Effector CD8-positive, alpha-beta T cell (primary cell): ENCODE measurements at places on chromosomes 7 and 10.

DNA sequence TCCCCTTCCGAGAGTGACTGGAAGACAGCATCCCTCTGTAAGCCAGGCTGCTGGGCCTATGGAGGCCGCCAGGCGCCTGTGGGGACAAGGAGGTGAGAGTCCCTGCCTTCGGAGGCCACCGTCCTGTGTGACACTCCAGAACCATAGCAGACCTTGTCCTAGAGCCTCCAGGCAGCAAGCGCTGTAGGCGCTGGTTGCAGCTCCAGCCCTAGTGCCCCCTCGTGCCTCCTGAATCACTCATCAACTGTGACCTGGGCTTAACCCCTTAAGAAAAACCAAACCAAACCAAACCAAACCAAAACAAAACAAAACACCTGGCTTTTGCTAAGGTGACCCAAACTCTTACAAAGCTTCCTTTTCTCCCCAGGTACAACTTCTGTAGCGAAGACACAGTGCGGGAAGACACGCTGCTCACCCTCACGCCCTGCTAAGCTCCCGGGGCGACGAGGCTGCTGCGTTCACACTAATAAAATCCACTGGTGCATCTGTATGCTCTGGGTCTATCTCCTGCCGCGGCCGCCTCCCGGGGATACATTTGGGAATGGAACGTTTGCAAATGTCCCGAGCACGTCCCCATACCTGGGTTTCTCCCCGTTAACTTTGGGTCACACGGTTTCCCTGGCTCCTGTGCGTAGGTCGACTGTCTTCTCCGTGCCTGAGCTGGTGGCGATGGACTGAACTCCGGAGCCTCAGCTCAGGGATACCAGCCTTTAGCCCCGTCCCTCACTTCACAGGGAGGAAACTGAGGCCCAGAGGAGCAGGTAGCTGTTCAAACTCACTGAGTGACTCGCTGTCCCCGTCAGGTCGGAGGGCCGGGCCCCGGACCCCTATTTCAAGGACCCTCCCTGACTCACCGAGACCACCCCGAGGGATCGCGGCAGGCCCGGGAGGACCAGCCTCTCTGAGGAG is 11.8 kb upstream of the PNLIPRP2 start:
- no peak for DNase-seq

DNA sequence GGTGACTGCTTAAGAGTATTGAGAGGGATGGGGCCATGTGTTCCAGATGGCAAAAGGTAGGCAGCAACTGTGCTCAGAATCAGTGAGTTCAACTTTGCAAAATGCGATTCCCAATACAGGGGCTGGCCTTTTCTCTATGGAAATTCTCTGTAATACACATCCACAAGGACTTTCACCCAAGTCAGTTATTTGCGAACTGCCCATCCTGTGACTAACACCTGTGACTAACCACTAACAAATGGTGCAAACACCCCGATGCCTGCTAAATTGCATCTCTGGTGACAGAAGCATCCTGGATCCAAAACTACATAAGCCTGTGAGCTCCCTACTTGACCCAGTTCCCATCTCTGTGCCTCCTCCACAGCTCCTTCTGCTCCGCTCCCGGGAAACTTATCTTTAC is 9.0 kb upstream of the CUZD1 start:
- DNase-seq = no peak

DNA sequence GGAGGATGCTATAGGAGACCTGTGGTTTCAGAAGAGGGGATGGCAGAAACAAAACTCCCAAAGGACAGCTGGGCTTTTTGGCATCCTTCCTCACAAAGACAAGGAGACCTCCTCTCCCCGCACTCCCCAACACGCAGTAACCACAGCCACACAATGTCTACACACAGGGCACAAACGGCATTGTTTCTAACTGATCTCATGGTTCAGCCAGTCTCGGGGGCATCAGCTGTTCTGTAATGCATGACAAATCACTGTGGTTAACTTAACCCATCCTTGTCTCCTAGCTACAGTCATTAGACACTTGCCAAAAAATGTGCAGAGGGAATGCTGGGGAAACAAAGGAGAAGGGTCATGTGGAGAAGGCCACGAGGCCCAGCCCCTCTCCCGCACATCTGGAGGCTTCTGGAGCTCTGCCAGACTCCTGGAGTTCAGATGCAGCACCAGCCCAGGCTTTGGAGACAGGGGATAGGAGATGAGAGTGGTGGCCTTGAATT is 7.6 kb upstream of the ADAMTS14 start:
- DNase-seq = no peak

DNA sequence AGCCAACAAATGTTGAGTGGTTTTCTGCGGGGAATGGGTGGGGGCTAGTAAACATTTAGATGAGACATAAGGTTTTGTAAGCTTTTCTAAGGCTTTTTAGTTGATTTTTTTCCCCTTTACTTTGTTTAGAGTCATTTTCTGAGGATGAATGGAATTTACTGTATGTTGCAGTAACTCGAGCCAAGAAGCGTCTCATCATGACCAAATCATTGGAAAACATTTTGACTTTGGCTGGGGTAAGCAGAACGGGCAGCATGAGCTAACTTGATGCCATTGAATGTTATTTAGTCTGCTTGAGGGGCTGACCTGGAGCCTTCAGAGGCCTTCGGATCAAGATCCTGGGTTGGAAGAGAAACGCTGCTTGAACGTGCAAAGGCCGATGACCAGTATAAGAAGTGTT is 37.3 kb downstream of the FBH1 start:
- no peak for DNase-seq

- no peak for DNase-seq
Measured at GRCh38 chr7:1040790-1041189, 3.6 kb upstream of the GPR146 start.
